ENCODE measurements at places on chromosomes 4 and X.

- no peak for DNase-seq
These were observed 1130.0 kb downstream of the STPG2 start for GRCh38 chr4:97013309-97013708.

DNA sequence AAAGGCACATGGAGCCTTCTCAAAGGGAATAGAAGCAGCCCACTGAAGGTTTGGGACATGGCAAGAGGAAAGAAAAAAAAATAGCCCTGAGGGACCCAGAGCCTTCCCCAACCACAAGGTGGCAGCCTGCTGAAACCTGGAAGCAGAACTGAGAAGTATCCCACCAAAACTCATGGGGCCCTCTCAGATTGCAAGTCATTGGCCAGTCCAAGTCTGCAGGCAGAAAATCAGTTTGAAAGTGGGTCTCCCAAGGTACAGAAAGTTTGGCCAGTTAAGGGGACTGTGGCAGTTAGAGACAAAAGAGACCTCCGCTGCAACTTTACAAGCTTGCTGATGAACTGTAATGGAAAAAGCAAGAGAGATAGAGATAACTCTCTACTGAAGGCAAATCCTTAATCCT lies 155.8 kb downstream of the ANTXR2 start:
- no peak for DNase-seq

GRCh38 chr4:163165217-163166017 lies 1.3 kb downstream of the NAF1 start:
- no peak for DNase-seq

- DNase-seq: no peak
These were observed 15.2 kb downstream of the SUPT20HL1 start for GRCh38 chrX:24375600-24376131.

Measured in DMS79 (cell line).